Esophagus muscularis mucosa (tissue), 4 donors: ENCODE measurements at places on chromosomes 6 and 20. TPM values are rescaled to one million over a fixed set of nuclear protein-coding genes. Genes with fewer than 3 reads are reported as not detected.

Gene ULBP2
- not detected for total RNA-seq

Gene MOXD1
- total RNA-seq = 32.4 TPM

Gene CTCFL
- total RNA-seq = not detected

Gene TMEM244
- total RNA-seq = not detected

Gene FYN
- 56.7 TPM for total RNA-seq

Gene ZNF831
- total RNA-seq = 0.34 TPM

Gene LAMA4
- 336 TPM for total RNA-seq

Gene OLIG3
- not detected for total RNA-seq

Gene SOBP
- 27.8 TPM for total RNA-seq

Gene GPSM3
- 7.7 TPM for total RNA-seq

Gene GLP1R
- total RNA-seq = not detected

Gene HNF4A
- total RNA-seq = not detected

DNA sequence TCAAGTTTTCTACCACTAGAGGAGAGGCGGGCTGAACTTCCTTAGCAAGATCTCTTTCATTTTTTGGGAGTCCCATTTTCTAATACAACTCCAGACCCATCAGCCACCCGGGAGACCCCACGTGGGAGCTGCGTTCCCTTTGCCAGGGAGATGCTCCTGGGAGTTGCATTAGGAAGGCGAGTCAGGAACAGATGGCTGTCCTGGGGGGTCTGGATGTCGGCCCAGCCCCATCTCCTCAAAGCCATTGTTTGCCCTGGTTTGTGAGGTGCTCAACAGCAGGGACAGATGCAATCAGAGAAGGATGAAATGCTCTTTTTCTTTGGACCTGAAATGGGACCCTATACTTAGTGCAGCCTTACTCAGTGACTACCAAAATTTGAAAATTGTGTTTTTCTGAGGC lies 39.4 kb downstream of the CARMIL1 start:
- DNase-seq = no peak

- DNase-seq = no peak
Observed at GRCh38 chr6:44111434-44112417, 15.5 kb downstream of the MRPL14 start.

DNA sequence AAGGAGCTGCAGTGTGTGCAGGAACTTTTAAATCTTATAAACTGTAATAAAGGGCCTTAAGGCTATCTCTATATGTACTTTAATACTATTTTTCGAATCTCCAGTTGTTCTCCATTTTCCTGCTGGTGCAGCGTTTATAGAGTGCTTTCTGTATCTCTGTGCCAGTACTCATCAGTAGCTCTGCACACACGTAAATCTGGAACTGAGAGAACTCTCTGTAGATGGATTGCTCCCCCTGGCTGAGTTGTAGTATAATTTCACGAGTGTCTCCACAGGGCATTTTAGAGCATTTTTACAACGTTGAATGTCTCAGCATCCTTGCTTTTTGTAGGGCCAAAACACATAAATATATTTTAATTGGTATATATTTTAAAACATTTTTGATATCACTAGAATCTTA lies 256.5 kb downstream of the TRDN start:
- DNase-seq = no peak

GRCh38 chr6:112409311-112409710 lies 62.2 kb downstream of the RFPL4B start:
- DNase-seq = no peak

DNA sequence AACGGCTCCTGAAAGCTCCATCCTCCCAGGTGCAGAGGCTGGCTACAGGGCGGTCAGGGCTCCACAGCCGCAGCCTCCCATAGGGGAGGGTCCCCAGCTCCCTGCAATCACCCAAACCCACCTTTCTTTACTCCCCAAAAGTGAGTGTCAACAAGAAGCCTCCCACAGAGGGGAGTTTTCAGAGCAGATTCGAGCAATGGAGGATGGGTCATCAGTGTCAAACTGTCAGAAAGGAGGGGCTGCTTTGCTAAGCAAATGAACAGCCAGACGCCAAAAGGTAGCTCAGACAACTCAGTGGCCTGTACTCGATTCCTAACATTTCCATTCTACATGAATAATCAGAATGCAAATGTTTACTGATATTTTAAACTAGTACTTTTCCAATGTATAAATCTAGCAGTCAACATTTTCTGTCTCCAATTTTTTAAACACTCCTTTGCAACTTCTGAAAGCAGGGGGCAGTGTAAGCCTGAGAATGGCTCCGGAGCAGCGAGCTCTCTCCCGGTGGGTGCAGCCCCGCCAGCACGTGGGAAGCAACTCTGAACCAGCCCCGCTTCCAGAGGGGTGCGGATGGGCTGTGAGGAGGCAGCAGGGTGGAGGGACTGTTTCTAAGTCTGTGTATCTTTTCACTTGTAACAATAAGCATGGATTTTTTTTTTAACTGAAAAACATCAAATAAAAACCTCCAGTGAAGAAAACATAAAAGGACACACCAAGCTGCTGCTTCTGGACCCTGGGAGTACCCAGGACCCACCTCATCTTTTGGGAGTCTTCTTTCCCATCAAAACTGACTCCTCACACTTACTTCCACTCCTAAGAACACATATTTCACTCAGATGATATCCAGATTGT lies 54.9 kb downstream of the TAF4 start:
- no peak for DNase-seq

GRCh38 chr6:22699151-22699550 lies 129.8 kb downstream of the HDGFL1 start:
- DNase-seq = no peak

GRCh38 chr6:37491830-37492208 lies 7.9 kb downstream of the CCDC167 start:
- no peak for DNase-seq

GRCh38 chr6:7902221-7902620 lies 8.4 kb downstream of the TXNDC5 start:
- no peak for DNase-seq

DNA sequence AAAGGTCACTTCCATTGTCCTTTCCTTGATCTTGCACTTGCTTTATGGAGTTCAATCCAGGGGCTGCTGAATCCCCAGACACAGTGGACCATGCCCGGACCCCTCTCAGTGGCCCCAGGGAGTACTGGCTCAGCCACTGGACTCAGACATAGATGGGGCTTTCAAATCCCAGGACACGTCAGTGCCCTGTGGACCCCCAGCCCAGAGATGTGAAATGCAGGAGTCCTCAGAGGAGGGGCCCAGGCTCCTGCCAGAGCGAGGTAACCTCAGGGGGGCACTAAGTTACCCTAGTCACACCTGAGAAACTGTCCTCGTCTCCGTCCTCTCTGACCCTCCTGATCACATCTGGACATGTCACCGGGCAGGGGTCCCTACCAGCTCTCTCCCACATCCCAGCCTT lies 18.7 kb upstream of the APMAP start:
- DNase-seq = no peak

GRCh38 chr20:49669601-49670189 lies 44.0 kb downstream of the B4GALT5 start:
- DNase-seq = no peak

DNA sequence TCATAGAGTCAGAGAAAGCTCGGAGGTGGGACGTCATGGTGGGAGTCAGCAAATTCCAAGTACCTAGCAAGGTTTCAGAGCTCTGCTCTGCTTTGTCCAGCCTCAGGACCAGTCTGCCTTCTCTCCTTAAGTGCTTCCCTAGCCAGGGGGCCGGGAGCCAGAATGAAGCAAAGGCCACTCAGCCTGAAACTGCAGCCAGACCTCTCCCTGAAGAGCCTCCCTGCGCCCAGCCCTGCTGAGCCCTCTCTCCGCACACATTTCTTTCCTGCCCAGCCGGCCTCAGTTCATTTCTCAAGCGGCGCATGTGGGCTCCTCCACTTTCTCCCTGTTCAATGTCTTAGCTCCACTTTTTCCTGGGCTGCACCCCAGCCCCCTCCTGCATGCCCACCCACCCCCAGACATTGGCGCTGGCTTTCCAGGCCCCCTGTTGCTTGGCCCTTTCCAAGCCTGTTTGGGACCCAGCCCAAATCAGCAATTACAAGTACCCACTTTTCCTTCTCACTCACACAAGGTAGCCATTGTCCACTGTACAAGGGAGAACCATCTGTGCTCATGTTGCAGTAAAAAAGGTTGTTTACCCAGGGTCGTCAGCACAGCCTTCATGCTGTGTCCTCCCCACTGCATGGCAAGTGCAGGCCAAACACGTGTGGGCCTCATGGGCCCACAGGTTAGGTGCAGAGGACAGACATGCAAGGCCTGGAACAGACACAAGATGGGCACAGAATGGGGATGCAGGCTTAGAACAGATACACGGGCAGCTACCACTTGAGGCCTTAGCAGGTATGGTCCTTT lies 147.1 kb downstream of the MRPL14 start:
- no peak for DNase-seq

GRCh38 chr6:159746759-159747158 lies 15.1 kb upstream of the ACAT2 start:
- DNase-seq = no peak

DNA sequence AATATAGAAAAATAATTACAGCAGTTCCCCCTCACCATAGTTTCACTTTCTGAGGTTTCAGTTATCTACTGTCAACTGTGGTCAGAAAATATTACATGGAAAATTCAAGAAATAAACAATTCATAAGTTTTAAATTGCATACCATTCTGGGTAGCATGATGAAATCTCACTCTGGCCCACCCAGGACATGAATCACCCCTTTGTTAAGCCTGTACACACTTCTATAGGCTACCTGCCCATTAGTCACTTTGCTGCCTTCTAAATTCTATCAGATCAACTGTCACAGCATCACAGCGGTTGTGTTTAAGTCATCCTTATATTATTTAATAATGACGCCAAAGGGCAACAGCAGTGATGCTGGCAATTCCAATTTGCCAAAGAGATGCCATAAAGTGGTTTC lies 140.3 kb upstream of the RUNX2 start:
- no peak for DNase-seq

DNA sequence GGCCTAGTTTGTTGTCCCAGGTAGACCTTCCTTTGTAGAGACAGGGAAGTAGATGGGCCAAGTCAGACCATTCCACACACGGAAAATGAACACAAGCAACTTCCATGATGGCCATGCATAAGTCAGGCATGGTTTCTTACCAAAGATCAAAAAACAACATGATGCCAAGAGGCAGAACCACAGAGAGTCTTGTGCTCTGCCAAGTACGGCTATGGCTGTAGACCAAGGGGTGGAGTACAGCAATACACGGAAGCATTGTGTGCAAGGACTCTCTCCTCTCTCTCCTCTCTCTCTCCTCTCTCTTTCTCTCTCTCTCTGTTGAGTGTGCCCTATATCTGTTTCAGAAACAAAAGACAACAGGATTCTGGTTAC lies 4.8 kb upstream of the DUSP22 start:
- no peak for DNase-seq

GRCh38 chr6:30818391-30818841 lies 65.9 kb upstream of the DDR1 start:
- DNase-seq = no peak

- no peak for DNase-seq
Observed at GRCh38 chr20:13364278-13365170, 143.4 kb downstream of the ISM1 start.

DNA sequence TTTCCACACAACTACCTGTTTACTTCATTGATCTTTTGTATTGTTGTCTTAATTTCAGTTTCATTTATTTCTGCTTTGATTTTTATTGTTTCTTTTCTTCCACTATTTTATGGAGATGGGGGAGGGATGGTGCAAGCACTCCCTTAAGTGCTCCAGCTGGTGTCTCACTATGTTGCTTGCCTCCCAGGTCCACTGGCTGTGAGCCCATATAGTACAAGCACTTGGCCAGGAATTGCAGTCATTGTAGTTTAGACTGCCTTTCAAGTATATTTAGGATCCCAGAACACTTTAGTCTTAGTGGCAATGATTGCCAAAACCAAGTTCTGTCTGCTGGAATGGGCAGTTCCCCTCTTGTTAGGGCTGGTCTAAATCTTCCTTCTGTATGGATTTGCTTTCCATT lies 34.9 kb upstream of the MAN1A1 start:
- DNase-seq = no peak

DNA sequence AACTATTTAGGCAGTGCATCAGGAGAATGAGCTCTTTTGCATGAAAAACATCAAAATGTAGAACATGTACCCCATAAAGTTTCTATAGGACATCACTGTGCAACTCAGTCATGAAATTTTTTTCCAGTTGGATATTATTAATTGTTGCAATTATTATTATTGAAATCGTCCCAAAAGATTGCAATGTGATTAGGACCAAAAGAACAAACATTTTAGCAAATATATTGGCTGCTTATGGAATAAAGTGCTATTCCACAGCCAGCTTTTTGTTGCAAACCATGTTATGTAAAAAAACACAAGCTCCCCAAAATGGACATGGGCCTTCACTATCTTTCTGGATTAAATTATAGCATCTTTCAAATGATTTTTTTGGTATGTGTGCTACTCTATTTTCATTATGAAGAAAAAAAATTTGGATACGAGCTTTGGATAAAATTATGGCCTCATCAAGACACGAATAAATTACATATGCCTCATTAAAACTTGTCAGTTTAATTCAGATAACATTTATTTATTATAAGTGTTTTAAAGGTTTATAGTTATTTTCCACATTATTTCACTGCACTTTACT lies 262.7 kb upstream of the TCF21 start:
- no peak for DNase-seq

DNA sequence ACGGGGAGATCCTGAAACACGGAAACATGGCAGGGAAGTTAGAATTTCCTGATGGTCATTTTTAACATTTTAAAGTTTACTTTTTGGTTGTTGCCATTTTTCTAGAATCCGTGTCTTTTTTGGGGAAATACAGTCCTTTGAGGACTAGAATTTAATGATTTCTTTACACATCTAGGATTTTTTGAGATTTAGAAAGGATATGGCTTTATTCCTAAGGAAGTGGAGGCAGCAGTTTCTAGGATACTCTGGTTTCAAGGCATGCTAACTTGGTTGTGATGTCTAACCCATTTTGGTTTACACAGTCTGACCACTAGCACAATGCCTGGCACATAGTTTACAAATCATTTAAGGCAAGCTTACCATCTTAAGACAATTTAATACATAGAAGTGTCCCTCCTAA lies 1.1 kb upstream of the ZBTB2 start:
- no peak for DNase-seq
